Astrocyte of the spinal cord (primary cell): ENCODE measurements at places on chromosomes 12 and 14.
A peak's percentile ranks its signal among the peaks of the same experiment; 100 is the strongest.

DNA sequence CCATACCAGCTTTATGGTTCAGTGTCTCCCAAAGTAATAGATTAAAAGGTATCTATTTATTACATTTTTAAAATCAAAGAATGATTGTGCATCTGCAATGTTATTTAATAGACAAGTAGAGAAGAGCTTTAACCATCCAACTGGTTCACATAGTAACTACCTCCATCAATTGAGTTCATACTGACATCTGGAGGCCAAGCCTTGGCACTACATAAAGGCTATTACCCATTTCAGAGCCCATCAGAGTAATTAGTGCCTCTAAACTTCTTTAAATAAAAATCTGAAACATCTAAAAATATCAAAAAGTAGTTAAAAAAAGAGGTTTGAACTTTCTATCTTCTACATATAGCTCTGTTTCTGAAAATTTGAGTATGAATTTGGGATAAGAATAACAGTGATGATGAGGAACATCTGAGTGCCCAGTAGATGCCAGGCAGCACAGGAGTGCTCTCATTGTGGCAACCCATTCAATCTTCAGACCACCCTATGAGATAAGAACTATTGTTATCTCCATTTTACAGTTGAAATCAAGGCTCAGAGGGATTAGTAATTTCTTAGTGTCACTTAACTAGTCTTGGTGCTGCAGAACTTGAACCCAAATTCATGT lies 132.9 kb upstream of the DAAM1 start:
- DNase-seq: peak; percentile 64

DNA sequence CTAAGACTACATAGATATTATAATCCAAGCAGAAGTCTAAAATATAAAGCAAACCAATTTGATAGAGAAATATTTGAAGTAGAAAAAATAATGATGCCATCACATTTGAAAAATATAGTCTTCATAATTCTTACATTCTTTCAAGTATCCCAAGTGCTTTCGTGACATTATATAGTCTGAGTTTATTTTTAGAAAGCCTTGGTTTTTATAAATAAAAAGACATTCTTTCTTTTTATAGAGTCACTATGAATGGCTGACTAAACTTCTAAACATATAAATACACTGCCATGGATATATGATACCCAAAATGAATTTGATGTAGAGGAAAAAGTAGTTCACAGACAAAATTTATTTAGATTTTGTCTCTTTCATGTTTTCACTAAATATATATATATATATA lies 135.1 kb upstream of the PDZRN4 start:
- DNase-seq: no peak

DNA sequence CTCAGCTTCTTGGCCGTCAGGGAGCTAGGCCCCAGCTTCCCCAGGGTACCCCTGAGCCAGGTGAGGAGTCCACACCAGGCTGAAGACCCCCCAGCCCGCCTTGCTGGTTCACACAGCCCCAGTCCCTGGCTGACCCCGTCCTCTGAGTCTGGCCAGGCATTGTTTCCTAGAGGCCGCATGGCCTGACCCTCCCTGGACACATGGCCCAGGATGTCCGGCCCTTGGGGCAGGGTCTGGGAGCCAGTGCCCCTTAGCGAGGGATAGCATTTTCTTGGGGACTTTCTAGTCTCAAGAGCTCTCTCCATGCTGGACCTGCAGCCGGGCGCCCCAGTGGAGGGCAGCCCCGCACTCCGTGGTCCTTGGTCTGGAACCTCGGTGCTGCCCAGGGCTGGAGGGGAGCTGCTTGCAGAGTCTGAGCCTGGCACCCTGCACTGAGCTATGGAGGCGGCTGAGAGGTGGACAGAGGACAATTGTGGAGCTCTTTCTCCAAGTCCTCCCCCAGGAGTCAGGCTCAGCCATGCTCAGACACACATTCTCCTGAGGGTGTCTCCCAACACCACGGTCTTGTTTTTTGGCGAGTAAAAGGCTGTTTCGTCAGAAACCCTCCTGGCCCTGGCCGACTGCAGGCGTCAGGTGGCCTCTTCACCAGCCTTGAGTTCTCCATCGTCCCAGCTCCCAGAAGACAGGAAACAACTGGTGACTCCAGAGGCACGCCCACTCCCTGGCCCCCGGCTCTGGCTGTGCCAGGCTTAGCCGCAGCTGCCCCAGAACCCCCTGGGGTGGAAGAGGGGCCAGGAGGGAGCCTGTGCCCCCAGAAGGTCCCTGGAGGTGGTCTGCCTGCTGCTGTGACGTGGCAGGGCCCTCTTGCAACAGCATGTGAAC lies 17.6 kb upstream of the CRIP2 start:
- no peak for DNase-seq

GRCh38 chr12:89160716-89161123 lies 191.6 kb downstream of the DUSP6 start:
- DNase-seq: peak; percentile 70

GRCh38 chr14:34229140-34229539 lies 232.9 kb downstream of the SPTSSA start:
- DNase-seq: no peak

DNA sequence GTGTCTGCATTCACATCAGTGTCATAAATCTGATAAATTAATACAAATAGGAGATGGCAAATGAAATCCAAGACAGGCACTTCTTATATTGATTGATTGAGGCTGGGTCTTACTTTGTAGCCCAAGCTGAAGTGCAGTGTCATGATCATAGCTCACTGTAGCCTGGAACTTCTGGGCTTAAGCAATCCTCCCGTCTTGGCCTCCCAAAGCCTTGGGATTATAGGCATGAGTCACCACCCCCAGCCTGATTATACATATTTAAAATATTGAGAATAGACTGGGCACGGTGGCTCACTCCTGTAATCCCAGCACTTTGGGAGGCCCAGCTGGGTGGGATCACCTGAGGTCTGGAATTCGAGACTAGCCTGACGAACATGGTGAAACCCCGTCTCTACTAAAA lies 51.3 kb downstream of the MARK3 start:
- peak; percentile 23 for DNase-seq

DNA sequence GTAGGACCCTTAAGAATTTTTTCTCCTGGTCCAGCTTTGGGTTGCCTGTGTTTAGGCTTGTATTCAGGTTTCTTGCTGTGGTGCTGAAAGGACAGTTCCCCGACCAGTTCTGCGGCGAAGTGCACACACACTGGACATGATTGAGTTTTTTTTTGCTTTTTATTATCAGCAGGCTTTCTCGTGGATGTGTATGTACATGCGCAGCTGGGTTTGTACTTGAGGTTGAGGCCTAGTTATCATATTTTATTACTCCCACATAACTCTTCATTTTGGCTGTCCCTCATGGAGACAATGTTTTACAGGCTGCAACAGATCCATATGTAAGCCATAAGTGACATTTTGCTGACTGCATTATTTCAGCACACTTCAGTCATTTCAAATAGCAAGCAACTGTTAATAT lies 2.5 kb downstream of the SCN8A start:
- DNase-seq: peak; percentile 60

- DNase-seq: no peak
These were observed 102.0 kb downstream of the SLC6A15 start for GRCh38 chr12:84810611-84811010.

- no peak for DNase-seq
These were observed 6.5 kb downstream of the MLH3 start for GRCh38 chr14:75044752-75045151.

GRCh38 chr12:120696626-120697025 lies 9.7 kb downstream of the MLEC start:
- DNase-seq: no peak

GRCh38 chr12:123233505-123234308 lies 471 bp downstream of the MTRFR start:
- no peak for DNase-seq

GRCh38 chr12:28936711-28937110 lies 212.4 kb upstream of the FAR2 start:
- DNase-seq: no peak
